IPS DF 19.7 (cell line): ENCODE measurements at places on chromosomes 2 and 18.

GRCh38 chr2:96832754-96833507 lies 10.9 kb downstream of the ANKRD23 start:
- peak; percentile 86 for DNase-seq

GRCh38 chr2:28729698-28730097 lies 21.9 kb upstream of the PPP1CB start:
- DNase-seq: no peak

DNA sequence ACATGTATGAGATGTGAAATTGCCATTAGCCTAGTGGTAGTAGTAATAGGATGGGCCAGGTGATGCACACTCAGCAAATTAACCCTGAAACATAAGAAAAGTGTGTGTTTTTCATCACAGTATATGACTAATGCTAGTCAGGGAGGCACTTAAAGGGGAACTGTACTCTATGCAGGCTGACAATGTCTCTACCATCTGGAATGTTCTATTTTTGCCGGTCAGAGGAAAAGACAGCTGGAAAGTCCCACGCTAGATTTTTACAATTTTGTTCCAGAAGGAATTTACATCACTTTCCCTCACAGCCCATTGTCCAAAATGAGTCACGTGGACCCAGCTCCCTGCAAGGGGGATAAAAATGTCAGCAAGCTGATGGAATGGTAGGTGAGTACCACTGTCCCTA lies 746.3 kb upstream of the CHAC2 start:
- DNase-seq: no peak

- DNase-seq: no peak
These were observed 36.3 kb downstream of the EIPR1 start for GRCh38 chr2:3341336-3341735.

DNA sequence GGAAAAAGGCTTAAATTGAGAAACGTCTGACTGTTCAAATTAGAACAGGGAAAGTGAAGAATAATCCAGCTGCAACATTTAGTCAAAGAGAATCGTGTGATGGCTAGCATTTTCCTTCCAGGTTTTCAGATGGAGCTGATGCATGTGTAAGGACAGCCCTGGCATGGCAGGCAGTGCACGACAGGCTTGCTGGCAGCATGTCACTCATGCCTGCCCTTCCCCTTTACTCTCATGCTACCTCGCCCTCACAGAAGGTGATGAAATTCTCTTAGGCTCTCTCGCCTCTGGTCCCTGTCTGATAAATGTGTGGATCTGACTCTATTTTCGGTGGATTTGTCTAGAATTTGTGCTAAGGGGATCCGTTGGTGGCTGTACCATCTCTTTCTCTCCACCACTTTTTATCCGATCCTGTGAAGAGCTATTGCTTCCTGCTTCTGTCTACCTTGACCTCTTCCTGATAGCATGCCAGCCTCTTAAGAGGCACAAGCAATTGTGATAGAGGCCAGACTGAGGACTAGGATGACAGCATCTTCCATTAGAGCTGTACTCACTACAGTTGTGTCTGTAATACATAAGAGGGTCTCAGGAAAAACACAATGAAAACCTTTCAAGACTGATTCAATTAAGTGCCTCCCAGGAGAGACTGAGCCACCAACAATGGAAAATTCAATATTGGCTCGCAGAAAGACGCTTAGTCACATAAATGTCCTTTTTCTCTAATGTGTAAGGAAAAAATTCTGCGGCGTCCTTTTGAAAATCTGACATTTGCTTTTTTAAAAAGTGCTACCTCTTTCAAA lies 65.6 kb upstream of the NOSTRIN start:
- no peak for DNase-seq

DNA sequence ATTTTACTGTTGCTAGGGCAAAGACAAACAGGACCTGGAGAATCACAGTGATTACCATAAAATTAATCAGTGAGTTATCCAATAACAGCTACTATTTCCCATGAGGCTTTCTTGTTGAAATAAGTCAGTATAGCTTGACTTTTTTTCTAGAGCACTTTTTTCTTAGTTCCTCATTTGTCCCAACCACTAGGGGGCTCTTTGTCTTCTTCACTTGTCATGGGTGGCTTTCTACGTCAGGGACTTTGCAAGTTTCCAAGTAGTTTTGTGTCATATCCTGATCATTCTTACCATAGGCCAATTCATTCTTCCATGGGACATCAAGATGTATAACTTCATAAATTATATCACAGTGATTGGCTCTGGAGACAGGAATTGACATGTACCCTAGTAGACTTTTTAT lies 1019.6 kb upstream of the PIK3C3 start:
- DNase-seq: peak; percentile 20

GRCh38 chr2:144052083-144052482 lies 467.8 kb downstream of the ZEB2 start:
- DNase-seq: no peak

DNA sequence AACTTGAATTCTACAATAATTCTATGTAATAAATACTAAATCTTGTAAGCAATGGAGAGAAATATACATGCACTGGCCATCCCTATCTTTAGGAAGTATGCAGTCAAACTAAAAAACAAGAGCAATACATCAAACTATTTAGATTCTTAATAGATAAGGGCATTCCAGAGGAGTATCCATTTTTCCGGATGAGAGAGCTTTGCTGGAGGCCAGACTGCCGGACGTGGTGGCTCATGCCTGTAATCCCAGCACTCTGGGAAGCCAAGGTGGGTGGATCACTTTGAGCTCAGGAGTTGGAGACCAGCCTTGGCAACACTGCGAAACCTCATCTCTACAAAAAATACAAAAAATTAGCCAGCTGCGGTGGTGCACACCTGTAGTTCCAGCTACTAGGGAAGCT lies 60.8 kb downstream of the KIF5C start:
- no peak for DNase-seq

GRCh38 chr2:24886691-24887304 lies 33.2 kb downstream of the ADCY3 start:
- no peak for DNase-seq

DNA sequence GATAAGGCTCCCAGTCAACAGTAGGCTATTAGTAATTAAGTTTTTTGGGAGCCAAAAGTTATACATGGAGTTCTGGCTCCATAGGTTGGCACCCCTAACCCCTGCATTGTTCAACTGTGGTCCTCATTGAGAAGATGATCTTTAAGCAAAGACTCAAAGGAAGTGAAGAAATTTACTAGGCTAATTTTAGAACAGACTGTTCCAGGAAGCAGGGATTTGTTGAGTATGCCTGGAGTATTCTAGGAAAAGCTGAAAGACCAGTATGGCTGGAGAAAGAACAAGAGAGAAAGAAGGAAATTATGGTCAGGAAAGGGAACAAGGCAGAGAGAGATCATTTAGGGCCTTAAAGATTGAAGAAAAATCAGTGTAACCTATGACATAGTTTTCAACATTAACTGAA lies 125.1 kb downstream of the PMAIP1 start:
- no peak for DNase-seq
